ENCODE measurements at places on chromosomes 5 and 9.

DNA sequence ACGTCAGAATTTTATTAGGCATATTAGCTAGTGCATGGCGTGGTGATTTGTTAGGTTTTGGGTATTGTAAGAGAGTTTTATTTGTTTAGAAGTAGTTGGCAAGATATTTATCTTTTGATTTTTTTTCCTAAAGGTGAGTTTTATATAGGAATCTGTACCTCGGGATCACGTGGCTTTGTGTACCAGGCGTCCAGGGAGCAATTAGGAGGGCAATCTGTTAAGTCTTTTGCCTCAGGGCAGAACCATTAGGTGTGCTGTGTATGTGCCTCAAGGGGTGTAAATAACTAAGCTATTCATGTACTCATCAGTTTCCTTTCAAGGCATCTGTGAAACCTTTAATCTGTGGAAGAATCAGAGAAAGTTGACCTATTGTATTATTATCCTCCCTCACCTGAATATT, 39.4 kb downstream of the ZSWIM6 start:
- no peak for DNase-seq

DNA sequence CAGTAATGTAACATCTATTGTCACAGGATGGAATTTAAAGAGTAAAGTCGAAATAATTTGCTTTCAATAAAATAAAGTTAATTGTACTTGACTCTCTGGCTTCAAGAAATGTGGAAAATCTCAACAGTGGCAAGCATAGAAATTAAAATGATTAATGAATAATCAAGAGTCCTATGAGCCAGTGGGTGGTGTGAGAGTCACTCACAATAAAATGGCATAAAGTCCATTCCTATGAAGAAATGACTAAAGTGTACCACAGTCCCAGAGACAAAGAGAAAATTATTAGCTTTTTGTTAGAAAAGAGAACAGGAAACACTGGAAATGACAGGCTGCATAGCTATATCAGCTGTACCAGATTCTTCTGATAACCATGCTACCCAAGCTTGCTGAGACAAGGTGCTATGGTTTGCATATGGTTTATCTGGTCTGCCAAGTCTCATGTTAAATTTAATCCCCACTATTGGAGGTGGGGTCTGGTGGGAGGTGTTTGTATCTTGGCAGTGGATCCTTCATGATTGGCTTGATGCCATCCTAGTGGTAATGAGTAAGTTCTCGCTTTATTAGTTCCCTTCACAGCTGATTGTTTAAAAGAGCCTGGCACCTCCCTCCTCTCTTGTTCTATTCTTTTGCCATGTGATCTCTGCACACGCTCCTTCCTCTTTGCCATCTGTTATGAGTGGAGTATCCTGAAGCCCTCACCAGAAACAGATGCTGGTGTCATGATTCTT, 647.7 kb upstream of the ITGA1 start:
- no peak for DNase-seq

DNA sequence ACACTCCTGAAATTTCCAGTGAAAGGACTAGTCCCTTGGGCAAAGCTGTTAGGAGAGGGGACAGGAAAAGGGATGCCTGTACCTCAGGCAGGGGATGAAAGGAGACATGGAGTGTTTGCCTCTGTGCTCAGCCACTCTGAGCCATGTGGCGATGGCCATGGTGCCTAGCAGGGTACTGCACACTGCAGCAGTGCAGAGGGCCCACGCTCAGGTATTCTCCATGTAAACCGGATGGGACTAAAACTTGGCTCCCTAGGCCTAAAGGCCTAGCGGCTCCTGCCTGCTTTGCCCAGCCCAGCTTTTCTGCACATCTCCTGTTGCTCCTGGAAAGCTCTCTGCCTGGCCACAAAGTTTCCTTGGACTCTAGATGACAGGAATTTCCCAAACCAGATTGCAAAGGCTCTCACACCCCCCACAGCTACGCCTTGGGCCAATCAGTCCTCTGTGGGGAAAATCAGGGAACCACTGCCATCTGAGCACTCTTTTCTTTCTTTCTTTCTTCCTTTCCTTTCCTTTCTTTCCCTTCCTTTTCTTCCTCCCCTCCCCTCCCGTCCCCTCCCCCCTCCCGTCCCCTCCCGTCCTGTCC, 44.3 kb downstream of the HABP4 start:
- no peak for DNase-seq

- DNase-seq, result no peak
Measured at GRCh38 chr9:81885602-81886001, 42.6 kb upstream of the SPATA31D4 start.

DNA sequence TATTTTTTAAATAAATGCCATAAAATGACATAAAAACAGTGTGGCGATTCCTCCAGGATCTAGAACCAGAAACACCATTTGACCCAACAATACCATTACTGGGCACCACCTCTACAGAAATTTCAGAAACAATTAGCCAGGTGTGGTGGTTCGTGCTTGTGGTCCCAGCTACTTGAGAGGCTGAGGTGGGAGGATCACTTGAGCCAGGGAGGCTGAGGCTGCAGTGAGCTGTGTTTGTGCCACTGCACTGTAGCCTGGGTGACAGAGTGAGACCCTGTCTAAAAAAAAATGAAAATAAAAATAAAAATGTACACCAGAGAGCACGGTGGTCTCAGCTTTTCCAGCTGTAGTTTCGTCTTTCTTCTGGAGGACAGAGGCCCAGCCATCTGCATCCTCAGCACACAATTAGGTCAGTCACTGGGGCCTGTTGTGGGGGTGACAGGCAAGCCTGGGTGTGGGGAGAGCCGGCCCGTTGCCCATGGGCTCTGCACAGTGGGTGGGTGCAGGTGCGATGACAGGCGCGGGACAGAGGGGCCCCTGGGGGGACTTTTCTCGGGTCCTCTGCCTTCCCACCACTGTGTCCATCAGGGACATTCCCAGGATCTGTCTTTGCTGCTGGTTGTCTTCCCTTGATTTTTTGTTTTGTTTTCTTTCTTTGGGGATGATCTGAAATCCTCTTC, 9.8 kb downstream of the COL5A1 start:
- DNase-seq, result no peak

- no peak for DNase-seq
Measured at GRCh38 chr9:92538541-92538940, 2.8 kb upstream of the ECM2 start.

DNA sequence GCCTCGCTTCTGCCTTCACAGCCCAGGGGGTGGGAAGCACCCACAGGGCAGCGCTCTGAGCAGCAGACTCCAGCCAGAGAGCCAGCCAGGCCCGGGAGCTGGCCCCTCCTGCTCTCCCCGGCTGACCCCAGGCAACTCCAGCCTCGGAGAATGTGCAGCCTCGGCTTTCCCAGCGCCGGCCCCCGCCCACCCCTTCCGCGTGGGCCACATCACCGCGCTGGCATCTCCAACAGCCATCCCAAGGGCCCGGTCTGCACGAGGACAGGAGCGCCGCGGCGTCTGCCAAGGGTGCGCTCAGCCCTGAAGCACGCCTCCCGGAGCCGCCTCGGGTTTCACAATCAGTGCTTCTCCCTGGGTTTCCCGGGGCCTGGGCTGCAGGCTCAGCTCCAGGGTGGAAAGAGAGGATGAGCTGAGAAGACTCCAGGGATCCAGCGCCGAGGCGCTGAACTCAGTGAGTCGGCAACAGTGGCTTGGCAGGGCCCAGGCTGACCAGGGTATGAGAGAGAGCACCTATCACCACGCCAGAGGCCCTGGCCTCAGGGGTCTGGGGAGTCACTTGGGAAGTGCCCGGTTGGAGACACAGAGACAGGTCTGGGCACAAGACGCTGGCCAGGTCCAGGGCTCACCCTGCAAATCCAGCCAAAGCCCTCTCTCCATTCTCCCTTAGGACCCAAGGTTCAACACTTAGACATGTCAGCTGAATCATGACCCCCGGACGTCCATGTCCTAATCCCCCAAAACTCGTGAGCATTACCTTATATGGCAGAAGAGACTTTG, 79.6 kb downstream of the ADAMTS2 start:
- no peak for DNase-seq

DNA sequence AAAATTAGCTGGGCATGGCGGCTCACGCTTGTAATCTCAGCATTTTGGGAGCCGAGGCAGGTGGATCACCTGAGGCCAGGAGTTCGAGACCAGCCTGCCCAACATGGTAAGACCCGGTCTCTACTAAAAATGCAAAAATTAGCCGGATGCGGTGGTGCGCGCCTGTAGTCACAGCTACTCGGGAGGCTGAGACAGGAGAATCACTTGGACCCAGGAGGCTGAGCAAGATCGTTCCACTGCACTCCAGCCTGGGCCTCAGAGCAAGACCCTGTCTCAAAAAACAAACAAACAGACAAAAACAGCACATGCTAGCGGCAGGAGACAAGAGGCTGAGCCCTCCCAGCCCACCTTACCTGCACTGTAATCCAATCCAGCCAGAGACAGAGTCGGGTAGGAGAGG, 1.1 kb upstream of the DOLPP1 start:
- no peak for DNase-seq

GRCh38 chr9:133250741-133251170, 24.2 kb downstream of the ABO start:
- DNase-seq, result no peak

DNA sequence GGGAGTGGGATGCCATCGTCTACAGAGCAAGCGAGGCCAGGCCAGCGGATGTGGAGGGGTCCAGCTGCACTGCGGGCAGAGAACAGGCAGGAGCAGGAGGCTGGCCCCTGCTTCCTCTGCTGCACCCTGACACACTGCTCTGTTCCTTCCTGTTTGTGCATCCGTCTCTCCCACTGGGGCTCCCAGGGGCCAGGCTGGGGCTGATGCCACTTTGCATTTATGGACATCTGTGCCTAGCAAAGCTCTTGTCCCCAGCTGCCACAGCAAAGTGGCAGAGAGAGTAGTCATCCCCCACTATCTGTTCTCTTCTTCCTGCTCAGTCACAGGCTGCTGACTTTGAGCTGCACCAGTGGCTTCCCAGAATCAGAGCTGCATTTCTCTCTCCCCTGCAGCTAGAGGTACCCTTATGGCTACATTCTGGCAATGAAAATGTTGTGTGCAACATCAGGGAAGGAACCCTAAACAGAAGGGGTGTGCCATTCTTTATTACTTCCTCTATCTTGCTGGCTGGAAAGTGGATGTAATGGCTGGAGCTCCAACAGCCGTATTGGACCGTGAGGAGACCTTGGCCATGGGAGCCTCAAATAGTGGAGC, 4.2 kb upstream of the NINJ1 start:
- DNase-seq, result peak; percentile 15

DNA sequence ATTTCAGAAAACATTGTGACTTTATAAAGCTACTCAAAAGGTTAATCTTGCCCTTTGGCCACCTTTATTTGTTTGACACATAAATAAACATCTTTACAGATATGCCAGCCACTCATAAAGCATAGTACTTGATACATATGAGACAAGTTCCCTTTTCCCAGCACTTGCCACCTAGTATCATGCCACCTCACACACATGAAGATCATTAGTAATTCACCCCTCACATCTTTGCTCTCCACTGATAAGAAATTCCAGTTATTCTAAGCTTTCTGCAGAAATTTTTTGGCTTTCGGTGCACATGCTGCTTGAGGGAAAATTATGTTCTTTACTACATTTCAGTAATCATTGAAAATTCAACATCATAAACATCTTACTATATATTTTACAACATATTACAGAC, 59.1 kb downstream of the DEPDC1B start:
- no peak for DNase-seq

DNA sequence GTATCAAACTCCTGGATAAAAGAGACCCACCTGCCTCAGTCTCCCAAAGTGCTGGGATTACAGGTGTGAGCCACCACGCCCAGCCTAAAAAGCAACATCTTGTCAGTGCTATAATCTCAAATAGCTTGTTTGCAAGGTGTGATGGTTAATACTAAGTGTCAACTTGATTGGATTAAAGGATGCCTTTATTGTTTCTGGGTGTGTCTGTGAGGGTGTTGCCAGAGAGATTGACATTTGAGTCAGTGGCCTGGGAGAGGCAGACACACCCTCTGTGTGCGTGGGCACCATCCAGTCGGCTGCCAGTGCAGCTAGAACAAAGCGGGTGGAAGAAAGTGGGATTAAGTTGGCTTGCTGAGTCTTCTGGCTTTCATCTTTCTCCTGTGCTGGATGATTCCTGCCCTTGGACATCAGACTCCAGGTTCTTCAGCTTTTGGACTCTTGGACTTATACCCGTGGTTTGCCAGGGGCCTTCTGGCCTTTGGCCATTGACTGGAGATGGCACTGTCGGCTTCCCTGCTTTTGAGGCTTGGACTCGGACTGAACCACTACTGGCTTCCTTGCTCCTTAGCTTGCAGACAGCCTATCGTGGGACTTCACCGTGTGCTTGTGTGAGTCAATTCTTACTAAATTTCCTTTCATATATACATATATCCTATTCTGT, 28.1 kb downstream of the TARS1 start:
- no peak for DNase-seq

- peak; percentile 11 for DNase-seq
Measured at GRCh38 chr9:81656004-81656403, 33.3 kb downstream of the TLE1 start.

DNA sequence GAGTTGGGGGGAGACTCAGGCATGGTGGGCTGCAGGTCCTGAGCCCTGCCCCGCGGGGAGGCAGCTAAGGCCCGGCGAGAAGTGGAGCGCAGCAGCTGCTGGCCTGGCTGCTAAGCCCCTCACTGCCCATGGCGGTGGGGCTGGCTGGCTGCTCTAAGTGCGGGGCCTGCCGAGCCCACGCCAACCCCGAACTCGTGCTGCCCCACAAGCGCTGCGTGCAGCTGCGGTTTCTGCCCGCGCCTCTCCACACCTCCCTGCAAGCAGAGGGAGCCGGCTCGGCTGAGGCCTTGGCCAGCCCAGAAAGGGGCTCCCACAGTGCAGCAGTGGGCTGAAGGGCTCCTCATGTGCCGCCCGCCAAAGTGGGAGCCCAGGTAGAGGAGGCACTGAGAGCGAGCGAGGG, 1355.1 kb upstream of the WWC1 start:
- no peak for DNase-seq

DNA sequence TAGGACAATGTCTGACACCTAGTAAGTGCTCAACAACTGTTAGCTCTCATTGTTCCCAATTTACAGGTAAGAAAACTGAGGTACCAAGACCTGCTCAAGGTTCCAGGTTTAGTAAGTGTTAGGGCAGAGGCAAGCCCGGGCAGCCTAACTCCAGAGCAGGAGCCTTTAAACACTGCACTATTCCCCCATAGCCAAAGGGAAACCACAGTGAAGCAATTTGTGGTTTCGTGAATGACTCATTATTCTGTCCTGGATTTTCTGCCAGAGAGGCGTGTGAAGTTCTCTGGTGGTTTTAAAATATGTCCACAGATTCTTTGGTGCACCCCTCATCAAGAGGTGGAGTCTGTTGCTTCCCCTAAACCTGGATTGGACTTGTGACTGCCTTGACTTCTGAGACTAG, 1.0 kb upstream of the MCC start:
- DNase-seq, result peak; percentile 22

DNA sequence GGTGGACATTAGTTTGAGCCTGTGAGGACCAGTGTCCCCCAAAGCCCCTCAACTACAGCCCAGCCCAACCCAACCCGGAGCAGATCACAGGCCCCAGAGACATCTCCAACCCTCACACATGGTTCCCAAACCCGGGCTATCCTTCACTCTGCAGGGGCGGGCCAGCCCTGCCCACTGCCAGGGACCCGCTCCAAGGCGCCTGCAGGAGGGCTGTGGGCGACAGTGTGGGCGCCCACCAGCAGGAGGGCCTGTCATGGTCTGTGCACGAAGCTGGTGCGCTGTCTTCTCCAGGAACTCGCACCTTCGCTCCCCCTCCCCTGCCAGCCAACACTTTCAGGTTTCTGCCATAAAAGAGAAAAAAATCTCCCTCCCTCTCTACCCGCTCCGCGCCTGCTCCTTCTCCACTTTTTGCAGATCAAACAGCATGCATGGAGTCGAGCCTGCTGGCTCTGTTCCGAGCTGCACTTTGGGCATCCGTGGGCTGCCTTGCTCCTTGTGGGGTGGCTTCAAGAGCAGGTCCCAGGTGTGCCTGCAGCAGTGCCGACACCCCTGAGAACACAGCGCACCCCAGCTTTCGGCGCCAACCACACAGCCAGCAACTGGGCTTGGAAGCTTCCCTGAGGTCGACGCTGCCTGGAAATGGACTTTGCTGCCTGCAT, 133.7 kb upstream of the PPP1R26 start:
- no peak for DNase-seq

All from CD4-positive, alpha-beta memory T cell (primary cell).